ENCODE measurements at places on chromosomes 4 and X.
A peak's percentile ranks its signal among the peaks of the same experiment; 100 is the strongest.

DNA sequence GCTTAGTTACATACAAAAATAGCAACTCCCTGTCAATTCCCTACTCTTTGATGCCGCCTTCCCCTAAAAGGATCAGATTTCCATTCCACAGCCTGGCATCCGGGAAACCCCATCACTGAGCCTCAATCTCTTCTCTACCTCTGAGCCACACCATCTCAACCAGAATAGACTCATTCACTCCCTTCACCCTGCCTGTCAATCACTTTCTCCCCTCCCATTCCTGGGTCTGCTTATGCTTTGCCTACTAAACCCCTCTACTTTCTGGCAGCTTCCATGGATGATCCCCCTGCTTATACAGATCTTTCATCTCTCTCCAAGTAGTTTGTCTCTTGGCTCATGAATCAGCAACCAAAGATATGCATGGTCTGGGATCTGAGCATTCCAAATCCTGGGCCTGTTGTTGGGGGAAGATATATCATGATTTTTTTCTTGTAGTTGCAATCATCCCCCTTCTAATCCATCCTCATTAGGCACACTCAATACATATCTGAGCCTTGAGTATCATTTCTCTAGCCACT is 2.6 kb downstream of the AMER1 start:
- DNase-seq: peak; percentile 64

DNA sequence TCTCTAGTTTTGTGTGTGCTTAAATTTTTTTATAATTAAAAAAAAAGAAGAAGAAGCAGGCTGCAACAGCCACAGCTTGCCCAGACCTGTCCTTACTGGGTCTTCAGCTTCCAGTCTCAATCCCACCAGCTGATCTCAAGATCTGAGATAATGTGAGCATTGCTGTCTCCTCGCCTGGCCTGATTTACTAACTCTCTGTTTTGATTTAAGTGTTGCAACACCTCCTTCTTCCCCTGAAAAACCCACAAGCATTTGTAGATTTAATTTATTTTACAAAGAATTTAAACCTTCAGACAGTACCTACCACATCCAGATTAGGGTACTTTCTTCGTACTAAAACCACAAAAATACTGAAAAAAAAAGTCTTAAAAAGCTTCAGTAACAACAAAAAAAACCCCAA is 38.0 kb downstream of the FAM241A start:
- DNase-seq: peak; percentile 67

DNA sequence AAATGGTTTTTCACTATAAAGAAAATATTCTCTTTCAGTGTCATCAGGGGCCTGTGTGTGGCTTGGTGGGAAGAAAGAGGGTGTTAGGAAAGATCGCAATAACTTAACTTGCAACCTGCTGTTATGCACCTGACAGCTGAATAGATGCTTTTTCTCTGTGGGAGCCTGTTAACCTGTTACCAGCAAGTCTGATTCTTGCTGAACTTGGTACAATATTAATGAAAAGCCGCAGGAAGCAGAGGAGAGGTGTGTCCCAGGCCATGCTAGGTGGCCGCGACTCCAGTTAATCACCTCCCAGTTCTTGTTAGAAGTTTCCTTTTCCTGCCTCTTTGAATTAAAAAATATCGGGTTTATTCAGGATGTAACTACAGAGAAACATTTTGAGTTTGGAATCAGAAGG is 494.8 kb upstream of the AGA start:
- no peak for DNase-seq

DNA sequence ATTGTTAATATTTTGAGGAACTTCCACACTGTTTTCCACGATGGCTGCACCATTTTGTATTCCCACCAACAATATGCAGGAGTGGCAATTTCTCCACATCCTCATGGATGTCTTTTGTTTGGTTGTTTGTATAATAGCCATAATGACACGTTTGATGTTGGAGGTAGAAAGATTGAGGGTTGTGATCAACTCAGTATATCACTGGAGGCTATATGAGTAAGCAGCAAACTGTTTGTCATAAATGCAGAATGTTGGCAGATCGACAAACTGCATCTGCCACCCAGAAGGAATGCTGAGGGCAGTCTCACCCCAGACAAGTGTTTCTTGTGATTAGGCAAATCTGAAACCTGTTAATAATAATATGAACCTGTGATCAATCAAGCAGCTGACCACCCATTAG is 243.9 kb upstream of the WDFY3 start:
- DNase-seq: no peak

- no peak for DNase-seq
These were observed 915 bp downstream of the CPZ start for GRCh38 chr4:8593264-8594096.

- DNase-seq: no peak
These were observed 65.1 kb downstream of the ARHGAP6 start for GRCh38 chrX:11600578-11600977.

- DNase-seq: no peak
These were observed 89.8 kb downstream of the EMCN start for GRCh38 chr4:100428051-100428450.

DNA sequence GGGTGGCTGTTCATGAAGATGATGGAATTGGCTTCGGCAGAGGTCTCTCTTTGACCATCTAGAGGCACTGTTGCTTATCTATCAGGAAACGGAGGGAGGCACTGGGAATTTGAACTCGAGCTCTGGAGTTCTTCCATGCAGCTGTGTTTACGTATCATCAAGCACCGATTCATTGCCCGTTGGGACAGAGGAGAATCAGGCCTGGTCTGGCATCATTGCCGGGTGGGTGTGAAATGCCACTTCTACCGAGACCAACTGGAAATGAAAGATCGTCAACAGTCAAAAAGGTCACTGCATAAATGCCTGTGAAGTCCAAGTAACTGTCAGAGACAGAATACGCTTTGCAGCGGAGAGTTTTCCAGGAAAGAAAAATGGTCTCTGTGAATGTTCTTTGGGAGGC is 166.9 kb downstream of the ASMT start:
- no peak for DNase-seq

DNA sequence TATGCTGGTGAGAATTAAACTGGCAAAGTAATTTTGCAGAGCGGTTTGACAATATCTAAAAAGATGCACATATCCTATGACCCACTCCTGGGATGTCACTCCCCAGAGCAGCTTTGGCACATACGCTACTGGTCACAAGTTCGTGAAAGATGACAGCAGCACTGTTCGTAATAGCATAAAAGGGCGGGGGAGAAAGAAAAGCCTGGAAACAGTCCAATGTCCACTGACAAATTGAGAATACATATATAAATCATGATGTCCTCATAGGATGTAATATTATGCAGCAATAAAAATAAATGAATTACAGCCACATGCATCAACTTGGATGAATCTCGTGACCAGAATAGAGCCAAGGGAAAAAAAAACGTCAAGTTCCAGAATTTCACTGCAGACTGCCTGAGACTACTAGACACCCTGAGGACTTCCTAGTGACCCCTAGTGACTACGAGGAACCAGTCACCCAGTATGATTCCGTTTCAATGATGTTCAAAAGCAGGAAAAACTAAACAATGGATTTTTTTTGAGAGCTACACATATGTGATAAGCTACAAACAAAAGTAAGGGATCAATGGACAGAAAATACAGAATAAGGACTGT is 1.8 kb downstream of the PCSK1N start:
- no peak for DNase-seq

- peak; percentile 17 for DNase-seq
These were observed 3.8 kb upstream of the ADH1B start for GRCh38 chr4:99324979-99325378.

GRCh38 chr4:109321232-109321631 is 18.8 kb upstream of the COL25A1 start:
- no peak for DNase-seq

DNA sequence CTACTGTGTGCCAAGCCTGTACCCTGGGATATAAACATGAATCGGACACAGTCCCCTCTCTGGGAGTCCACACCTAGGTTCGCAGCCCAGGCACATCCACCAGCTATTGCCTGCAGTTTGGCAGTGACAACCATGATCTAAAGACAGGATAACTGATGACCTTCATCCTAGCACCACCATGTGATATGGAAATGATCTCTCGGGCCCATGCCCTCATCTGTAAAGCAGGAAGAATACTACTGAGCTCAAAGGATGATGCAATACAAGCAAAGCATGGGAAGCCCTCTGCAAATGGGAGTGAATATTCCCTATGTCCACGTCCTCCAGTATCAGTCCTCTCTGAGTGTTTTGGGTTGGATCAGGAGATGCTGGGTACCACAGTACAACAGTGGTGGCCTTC is 80.9 kb upstream of the MSX1 start:
- DNase-seq: no peak

- DNase-seq: no peak
These were observed 78.4 kb downstream of the HPRT1 start for GRCh38 chrX:134538316-134538715.

DNA sequence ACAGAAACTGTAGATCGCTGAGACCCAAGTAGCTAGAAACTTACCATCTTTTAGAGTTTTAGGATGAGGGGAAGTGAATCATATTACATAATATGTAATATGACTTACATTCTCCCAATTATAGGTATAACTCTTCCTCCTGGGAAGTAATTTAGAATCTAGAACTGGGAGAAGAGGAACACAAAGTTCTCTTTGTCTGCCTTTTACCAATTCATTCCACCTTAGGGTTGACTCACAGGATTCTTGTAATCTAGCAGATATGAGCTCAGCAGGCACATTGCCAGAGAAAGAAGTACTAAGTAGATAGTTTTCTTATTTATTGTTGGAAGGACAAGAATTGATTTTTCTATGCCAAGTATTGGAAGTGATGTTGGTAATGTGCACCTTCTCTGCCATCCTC is 58.0 kb upstream of the CCSER1 start:
- peak; percentile 40 for DNase-seq

GRCh38 chrX:98111684-98112083 is 1228.0 kb downstream of the RPA4 start:
- DNase-seq: no peak
